ENCODE measurements at places on chromosomes 7 and 10. TPM values are rescaled to one million over a fixed set of nuclear protein-coding genes. Genes with fewer than 3 reads are reported as not detected.

The HTR5A gene
- not detected for total RNA-seq

The ABCB1 gene
- 10.5 TPM for total RNA-seq

The CAV1 gene
- 614 TPM for total RNA-seq

The KCP gene
- 0.66 TPM for total RNA-seq

The LIPF gene
- total RNA-seq: 0.29 TPM

The STEAP1B gene
- total RNA-seq: 25.9 TPM
